ENCODE measurements at places on chromosomes 7 and 10. TPM values are rescaled to one million over a fixed set of nuclear protein-coding genes. Genes with fewer than 3 reads are reported as not detected.
A peak's percentile ranks its signal among the peaks of the same experiment; 100 is the strongest.

The COL26A1 gene
- total RNA-seq, result not detected

DNA sequence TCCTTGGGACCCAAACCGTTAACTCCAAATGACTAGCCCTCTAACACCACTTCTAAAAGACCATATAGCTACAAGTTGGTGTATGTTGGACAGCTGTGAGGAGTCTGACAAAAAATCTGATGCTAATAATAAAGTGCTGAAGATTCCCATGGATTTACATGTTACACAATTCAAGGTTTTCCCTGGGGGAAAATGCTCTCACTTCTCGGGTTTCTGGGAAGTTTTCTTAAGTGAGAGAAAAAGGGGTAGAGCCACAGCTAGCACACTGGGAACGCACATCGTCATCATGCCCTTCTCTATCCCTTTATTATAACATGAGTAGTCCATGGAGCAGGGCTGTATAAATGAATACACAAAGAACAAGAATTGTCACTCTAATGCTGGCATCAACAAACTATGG, 162.1 kb downstream of the CHCHD3 start:
- no peak for DNase-seq

The POLR2J2 gene
- total RNA-seq, result 11.9 TPM

DNA sequence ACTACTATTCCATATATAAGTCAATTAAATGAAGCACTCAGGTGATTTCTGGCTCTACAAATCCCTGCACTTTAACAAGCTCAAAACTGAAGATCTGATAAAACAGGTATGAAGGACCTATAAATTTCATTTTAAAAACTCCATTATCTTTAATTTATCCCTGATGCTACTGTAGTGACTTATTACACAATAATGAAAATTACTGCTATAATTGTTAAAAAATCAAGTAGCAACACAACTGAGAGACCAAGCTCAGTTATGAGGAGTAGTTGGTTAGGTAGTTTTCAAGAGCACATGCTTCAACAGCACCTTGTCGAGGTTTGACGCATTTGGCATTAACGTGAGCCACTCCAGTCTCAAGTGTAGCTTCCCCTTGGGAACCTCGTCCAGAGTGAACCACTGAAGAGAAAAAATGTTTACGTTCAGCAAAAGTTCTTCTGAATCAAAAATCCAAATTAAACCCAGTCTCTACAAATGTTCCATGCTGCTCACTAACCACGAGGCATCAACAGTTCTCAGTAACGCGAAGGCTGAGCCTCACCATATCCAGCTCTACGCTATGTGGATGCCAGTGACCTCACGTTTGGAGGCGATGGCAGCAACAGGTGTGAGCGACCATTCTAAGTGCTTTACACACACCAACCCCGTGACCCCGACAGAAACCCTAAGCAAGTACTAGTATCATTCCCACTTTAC, 55.3 kb upstream of the NCAPG2 start:
- DNase-seq, result no peak

DNA sequence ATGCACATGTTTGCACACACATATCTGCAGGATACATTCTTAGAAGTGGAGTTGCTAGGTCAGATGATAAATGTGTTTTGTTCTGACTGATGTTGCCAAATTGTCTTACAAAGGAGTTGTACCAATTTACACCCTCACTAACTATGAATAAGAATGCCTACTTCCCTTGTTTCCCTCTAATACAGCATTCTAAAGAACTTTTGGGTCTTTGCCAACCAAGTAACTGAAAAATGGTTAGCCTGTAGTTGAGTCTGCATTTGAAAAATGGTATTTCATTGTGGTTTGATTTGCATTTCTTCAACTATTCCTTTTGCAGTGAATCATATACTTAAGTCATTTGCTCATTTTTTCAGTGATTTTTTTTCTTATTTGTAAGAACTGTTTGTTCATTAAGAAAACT, 48.4 kb downstream of the TMEM26 start:
- no peak for DNase-seq

DNA sequence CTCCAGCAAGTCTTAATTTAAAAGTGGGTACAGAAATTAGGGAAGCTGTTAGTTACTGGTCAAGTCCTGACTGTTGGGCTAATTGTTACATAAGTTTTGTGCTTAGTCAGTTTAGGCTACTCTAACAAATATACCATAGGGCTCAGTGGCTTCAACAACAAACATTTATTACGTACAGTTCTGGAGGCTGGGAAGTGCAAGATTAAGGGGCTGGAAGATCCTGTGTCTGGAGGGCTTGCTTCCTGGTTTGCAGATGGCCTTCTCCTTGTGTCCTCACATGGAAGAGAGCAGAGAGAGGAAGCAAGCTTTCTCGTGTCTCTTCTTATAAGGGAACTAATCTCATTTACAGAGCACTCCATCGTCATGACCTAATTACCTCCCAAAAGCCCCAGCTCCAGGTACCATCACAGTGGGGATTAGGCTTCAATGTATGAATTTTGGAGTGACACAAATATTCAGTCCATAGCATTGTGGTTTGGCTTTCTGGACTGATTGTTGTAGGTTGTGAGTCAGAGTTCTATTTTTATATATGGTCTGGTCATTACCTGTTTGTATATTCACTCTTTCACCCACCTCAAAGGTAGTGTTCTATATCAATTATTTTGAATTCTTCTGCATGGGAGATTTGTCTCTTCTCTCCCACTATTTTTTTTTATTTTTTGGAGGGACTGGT, 17.1 kb downstream of the ST7 start:
- DNase-seq, result no peak

The AKR1E2 gene
- 4.8 TPM for total RNA-seq

DNA sequence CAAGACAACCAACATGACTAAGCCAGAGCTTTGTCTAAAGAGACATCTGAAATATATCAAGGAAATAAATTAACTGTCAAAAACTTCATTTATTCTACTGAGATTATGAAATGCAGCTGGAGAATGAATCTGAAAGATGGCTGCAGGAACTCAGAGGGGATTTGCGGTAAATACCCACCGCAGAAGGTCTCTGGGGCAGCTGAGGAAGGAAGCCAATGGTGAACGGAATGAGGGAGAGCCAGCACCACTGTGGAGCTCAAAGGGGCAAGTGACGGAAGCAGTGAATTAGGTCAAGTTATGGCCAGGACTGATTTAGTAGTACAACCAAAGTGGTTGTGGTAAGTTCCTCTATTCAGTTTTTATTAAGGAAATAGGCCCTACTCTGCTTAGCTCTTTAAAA, 215.3 kb upstream of the GLI3 start:
- DNase-seq, result no peak

The PLEKHA8 gene
- total RNA-seq, result 13.6 TPM

DNA sequence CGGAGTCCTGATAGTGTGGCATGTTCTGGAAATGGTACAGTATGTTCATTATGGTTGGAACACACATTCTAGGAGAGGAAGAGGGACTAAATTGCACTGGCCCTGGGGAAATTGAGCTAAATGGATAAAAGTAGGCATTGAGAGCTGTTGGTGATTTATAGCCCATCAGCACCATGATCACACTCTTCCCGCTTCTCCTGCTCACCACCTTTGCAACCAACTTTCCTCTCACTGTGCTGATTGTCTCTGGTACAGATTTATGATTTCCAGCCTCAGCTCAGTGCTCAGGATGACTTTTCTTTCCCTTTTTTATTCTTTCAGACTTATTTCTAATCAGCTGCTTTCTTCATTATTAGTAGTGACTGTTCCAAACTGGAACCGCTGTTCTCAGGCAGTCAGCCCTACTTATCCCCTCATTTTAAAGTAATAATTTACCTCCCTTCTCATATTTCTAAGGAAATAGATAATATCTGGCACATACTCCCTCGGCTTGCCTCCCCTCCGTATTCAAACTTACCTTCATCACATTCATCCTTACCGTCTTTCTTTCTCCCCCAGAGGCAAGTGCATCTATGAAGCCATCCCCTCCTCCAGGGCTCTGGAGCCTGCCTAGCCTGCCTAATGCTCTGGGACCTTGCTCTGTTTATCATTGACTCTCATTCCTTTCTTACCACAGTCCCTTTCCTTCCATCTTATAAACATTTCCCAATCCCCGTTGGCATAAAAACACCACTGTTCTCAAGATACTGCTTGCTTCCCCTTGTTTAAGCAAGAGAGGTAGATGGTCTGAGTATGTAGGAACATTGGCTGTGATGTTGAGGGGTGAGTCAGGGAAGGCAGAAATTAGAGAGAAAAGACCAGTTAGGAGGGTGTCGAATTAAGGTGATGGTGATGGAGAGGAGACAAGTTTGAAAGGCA, 51.6 kb upstream of the RPA3 start:
- no peak for DNase-seq

DNA sequence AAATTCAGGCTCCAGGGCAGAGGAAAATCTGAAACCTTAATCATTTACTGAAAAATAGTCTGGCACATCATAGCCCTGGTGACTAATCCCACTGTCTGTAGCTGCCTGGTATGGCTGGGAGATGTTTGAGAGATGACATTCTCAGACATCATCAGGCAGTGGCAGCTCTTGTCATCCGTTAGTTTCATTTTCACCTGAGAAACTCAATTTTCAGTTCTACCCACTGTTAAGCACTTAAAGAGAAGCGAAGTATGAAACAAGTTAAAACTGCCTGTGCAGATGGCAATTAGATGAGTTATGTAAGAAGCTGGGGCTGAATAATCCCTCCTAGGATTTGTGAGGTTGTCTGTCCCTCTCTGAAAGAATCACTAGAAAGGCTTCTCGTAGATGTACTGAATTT, 150.2 kb downstream of the NSUN6 start:
- DNase-seq, result no peak

The SRRT gene
- 85.9 TPM for total RNA-seq

GRCh38 chr10:101759309-101760247, 16.3 kb downstream of the FGF8 start:
- no peak for DNase-seq

The ERVW-1 gene
- not detected for total RNA-seq

DNA sequence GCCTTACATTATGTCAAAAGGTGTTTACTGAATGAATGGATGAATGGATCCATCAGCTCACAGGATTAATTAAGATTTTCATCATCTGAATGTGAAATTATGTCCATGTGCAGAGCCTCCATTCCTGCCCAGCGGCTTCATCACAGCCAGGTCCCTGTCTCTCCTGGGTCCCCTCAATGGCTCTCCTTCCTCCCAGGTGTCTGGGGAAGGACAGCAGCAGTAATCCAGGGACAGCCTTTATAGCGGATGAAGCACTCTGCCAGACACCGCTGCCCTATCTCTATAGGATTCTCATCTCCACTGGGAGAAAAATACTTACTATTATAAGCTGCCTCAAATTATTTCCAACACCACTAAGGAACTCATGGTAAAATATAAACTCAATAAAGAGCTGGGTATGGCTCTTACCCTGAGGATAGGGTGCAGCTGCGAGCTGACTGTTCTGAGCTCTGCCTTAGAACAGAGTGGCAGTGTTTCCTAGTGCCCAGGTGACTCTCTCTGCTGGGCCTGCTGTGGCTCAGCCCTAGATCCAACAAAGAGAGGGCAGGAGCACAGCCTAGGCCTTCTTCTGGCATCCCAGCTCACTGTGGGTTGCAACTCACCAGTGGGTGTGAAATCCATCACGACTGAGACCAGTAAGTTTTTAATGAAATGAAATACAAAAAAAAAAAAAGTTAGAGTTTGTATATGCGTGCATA, 38.3 kb downstream of the GPRIN2 start:
- peak; percentile 20 for DNase-seq

The CALN1 gene
- total RNA-seq, result not detected

DNA sequence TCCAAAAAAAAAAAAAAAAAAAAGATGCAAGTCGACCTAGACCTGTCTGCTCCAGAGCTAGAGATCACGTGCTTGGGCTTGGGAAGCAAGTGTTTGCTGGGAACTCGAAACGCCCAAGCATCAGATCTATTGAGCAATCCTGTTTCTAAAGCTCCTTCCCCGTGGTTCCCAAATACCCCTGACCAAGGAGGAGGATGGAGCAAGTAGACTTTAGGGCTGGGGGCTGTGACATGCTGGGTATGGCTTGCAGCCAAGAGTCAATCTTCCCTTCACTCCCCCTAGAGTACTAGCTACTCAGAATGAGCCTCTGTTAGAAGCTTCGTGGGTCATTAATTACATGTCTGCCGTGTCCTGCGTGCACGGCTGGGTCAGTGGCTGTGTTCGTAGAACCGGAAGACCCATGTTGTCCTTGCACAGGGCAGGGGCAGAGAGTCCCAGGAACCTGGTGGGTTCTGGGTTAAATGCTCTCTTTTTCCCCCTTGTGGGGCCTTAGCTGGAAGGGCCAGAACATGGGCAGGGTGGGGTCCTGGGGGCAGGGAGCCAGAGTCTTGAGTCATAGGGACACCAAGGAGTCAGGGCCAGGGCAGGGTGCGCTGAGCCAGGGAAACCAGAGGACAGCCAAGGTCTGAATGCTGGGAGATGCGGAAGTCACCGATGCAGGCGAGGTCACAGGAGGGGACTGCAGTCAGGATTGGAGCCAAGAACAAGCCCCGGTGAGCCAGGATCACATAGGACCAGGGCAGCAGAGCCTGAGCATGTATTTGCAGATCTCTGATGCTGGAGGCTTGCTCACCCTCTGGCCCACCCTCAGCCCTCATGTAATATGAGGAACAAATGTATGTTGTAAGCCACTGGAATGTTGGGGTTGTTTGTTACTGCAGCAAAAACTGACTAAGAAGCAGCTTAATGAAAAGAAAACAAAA, 34.6 kb upstream of the TPST1 start:
- no peak for DNase-seq

DNA sequence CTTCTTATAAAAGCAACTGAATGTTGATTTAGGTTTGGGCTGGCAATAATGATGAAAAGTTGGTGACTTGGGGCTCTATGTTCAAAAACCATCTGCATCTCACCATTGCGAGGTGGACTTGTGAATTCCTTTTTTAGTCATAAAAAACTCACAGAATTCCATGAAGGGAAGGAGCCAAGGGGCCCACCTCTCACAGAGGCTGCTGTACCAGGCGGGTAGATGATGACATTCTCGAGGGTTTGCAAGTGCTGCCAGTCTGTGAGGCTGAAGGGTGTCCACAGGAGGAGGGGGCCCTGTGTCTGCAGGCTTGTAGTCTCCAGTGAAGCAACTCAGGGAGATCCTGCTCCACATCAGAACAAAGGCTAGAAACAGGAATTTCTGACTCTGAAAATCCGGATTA, 195.5 kb upstream of the ZNF32 start:
- DNase-seq, result no peak

DNA sequence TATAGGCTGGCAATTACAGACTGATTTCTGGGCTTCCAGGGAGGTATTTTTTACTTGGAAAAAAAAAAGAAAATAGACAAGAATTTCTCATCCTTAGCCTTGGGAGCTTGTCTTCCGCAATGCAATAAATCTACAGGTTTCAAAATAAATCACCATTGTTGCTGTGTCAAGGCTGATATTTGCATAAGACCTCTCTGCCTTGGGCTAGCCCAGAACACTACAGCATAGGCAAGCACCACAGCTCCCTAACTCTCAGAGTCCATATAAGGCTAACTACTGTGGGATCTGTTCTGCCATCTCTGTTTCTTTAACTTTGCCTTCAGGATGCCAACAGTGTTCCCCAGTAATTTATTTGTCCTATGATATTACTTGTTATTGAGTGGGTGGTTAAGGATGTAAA, 64.4 kb downstream of the ZWINT start:
- DNase-seq, result no peak

GRCh38 chr7:158603773-158604755, 16.4 kb upstream of the PTPRN2 start:
- DNase-seq, result no peak

DNA sequence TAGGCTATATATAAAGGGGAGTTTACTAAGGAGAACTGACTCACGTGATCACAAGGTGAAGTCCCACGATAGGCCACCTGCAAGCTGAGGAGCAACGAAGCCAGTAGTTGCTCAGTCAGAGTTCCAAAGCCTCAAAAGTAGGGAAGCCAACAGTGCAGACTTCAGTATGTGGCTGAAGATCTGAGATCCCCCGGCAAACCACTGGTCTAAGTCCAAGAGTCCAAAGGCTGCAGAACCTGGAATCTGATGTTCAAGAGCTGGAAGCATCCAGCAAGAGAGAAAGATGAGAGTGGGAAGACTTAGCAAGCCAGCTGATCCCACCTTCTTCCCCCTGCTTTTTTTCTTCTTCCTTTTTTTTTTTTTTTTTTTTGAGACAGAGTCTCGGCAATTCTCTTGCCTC, 27.0 kb upstream of the GSDME start:
- DNase-seq, result no peak

All from left colon (tissue), 2 donors.